ENCODE measurements at places on chromosomes 16 and 17. TPM values are rescaled to one million over a fixed set of nuclear protein-coding genes. Genes with fewer than 3 reads are reported as not detected.
A peak's percentile ranks its signal among the peaks of the same experiment; 100 is the strongest.

GINS2 gene
- 7.1 TPM for total RNA-seq

DNA sequence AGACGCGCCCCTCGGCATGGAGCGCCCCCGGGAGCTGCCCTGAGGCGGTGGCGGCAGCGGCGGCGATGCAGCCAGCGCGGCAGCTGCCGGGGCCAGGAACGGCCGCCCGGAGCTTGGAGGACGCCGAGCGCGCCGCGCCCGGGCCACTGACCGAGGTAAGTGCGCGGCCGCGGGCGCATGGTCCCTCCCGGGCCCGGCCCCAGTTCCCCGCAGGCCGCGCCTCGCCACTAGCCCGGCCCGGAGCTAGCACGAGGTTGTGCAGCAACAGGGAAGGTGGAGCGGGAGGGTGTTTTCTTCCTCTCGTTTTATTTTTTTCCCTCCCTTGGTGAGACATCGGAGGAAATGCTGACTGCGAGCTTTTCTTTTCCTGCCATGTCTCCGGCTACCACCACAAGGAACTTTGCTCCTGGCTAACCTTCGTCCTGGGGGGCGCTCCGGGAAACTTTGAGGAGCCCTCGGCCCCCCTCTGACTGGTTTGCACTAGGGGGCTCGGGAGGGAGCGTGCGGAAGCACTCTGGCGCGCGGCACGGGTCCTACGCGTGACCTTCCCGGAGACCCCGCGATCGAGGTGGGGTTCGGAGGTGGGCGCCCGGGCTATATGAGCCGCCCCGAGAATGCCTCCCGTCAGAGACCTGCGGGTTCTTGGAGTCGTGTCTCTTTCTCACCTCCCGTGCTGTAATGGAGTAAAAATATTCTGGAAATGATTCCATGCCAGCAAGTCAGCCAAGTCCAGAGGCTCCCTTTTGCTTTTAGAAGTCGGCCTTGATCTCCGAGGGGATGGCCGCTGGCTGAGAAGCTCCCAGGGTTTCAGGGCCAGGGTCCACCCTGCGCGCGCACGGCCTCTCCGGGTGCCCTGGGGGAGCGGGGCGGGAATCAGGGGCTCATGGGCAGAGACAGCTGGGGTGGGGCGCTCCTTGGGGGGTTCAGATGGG lies 868 bp downstream of the KCNJ12 start:
- DNase-seq = peak; percentile 62

DNA sequence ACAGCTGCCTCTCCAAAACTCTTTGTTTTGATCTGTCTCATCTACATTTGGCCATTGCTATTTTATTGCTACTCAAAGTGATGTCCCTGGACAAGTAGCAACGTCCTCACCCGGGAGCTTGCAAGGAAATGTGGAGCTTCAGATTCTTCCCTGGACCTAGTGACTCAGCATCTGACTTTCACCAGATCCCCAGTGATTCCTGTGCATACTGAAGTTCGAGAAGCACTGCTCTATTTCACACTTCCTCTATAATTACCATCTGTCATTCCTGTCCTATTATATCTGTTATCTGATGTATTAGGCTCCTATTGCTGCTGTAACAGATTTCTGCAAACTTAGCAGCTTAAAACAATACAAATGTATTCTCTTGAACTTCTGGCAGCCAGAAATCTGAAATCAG lies 28.5 kb upstream of the VAT1L start:
- no peak for DNase-seq

DNA sequence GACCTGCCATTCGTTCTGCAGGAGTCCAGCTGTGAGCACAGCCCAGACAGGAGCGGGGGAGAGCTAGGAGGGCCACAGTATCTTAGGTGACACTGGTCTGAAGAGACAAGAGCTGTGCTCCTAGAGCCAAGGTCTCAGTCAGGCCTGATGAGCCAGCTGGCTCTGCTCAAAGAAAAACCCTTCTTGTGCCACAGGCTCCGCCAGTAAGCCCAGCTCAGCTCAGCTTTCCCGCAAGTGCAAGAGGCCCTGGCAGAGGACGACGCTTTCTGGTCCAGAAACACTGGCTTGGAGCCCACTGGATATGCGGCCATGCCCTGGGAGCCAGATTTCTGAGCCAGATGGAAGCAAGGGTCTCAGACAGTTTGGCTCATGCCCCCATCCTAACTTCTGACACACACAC lies 23.9 kb downstream of the PEMT start:
- DNase-seq = no peak

CORO6 gene
- 1.4 TPM for total RNA-seq

SLC13A2 gene
- total RNA-seq = not detected

DNA sequence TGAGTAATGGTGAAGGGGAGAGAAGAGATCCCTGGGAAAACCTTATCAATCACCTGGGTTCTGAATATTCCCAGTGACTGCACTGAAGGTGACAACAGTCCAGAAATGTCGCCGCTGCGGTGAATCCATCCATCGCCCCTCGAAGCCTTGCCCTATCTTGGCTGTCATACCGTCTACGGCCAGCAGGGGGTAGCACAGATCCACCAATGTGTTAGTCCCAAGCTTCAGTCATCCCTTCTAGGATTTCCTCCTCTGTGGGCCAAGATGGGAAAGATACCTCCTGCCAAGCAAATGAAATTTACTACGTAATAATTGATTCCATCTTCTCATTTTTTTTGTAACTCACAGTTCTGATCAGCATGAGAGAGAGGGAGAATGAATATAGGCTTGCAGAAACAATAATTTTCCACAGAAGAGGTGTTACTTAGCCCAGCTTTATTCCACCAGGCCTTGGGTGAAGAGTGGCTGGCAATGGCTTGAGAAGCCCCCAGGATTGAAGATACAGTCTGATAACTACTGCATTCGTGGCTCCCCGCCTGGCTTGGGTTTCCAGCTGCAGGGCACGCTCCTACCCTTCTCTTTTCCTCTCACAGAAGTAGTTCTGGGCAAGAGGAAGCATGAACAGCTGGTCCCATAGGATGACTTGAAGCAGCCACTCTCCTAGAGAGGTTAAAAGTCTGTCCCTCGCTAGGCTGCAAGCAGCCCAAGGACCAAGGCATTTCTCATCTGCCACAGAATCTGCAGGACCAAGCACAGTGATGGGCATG lies 2.6 kb upstream of the FMNL1 start:
- DNase-seq = peak; percentile 96

GRCh38 chr16:11556945-11557720 lies 29.6 kb downstream of the LITAF start:
- no peak for DNase-seq

ADPRM gene
- total RNA-seq = 7.9 TPM

DNA sequence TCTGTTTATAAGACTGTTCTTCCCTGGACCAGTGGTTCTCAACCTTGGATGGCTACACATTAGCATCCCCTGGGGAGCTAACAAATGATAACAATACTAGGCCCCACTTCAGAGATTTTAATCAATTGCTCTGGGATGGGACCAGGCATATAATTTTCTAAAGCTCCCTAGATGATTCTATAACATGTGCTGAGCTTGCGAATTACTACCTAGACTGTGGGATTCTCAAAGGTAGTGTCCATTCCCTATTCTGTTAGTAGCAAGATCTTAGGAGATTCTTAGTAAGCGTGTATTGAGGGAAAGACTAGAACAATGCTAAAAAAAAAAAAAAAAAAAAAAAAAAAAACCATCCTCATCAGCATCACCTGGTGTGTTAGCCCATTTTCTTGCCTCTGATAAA lies 412.0 kb upstream of the CDH5 start:
- no peak for DNase-seq

- DNase-seq = no peak
Measured at GRCh38 chr16:69709456-69710084, 16.8 kb downstream of the NQO1 start.

DECR2 gene
- 26.2 TPM for total RNA-seq

- no peak for DNase-seq
Measured at GRCh38 chr16:15529673-15530072, 95.3 kb downstream of the BMERB1 start.

PRKCB gene
- total RNA-seq = 0.69 TPM

HS3ST3A1 gene
- 1.1 TPM for total RNA-seq

DNA sequence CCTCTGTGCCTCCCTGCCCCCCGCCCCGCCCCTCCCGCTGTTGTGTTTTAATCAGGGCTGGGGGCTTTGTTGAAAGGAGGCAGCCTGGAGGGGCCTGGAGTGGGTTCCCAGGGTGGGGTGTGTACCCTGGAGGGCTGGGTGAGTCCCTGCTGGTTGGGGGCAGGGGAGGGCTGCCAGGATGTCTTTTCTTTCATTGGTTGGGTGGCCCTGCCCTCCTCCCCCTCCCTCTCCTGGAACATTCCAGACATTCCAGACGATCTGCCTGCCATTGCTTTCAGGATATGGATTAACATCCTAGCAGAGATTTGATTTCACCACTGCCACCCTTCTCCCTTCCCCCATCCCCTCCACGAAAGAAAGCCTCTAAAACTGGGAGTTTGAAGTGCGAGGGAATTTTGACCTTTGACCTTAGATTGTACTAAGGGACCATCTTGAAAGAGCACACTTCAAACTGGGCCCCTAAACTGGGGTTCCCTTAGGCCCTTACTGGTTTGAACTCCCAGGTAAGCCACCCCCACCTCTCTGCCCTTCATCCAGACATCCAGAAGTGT lies 25.3 kb downstream of the IGF2BP1 start:
- no peak for DNase-seq

- DNase-seq = no peak
Measured at GRCh38 chr17:57948169-57948554, 7.0 kb downstream of the CUEDC1 start.
